MM.1S (cell line): ENCODE measurements at places on chromosomes 11 and 22.

DNA sequence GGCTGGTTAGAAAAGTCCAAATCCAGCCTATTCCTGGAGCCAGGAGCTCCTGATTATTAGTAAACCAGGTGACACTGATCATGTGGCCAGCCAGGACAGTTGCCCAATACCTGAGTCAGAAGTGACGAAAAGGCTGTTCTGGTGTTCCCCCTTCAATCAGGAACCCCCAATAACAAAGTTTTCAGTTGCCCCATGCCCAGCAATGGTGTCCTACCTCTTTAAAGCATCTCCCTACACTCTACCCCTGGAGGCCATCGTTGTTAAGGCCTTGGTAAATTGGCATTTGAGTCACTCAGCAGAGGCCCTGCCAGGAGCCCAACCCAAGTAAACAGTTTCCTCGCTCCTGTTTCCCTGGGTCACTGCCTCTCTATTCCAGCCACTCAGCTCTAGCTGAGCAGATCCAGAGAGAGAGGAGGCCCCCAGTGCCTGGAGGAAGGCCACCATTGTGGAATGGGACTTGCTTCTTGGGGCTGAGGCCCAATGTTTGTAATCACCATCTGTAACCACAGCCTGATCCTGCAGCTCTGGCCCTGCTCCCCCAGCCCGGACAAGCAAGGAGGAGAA lies 25.0 kb downstream of the ARHGAP1 start:
- DNase-seq: no peak

- no peak for DNase-seq
Measured at GRCh38 chr22:28425211-28425610, 254.4 kb downstream of the TTC28 start.

DNA sequence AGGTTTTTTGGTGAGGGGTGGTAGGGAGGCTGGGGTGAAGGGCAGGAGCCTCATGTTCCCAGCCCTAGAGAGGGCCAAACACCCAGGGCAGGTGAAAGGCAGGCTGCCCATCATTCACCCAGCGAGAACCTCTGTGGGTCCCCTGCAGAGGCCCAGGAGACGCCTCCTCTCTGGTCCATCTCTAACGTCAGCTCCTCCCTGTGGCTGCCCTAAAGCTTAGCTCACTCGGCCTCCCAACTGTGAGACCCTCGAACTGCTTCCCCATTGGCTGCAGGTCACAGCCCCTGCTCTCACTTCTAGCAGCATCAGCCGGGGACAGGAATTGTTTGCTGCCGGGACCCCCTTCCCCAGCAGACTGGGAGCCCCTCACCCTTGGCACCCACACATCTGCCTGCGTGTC lies 615 bp upstream of the NFAM1 start:
- DNase-seq: no peak

DNA sequence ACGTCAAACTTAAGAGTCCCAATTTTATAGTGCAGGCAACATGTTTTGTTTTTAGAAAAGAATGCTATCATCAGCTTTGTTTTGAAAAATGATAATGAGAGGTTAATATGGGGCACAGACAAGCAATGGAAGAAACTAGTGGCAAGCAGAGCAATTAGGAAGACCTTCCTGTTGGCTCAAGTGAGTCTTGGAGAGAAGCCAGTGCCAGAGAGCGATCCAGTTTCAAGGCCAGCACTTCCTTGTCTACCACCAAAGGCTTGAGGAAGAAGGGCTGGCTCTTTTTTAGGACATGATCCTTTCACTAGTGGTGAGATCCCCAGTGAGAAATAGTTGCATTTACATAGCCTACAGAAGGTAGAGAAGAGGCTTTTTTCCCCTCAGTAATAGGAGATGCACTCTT lies 1340.7 kb downstream of the LRRC4C start:
- no peak for DNase-seq

- no peak for DNase-seq
Measured at GRCh38 chr11:3700410-3700809, 29.2 kb upstream of the CHRNA10 start.

- DNase-seq: no peak
Measured at GRCh38 chr22:28397306-28397705, 282.3 kb downstream of the TTC28 start.

GRCh38 chr11:117913736-117914397 lies 15.3 kb downstream of the TMPRSS13 start:
- no peak for DNase-seq

- DNase-seq: no peak
Measured at GRCh38 chr22:35425971-35426800, 26.2 kb downstream of the MCM5 start.

DNA sequence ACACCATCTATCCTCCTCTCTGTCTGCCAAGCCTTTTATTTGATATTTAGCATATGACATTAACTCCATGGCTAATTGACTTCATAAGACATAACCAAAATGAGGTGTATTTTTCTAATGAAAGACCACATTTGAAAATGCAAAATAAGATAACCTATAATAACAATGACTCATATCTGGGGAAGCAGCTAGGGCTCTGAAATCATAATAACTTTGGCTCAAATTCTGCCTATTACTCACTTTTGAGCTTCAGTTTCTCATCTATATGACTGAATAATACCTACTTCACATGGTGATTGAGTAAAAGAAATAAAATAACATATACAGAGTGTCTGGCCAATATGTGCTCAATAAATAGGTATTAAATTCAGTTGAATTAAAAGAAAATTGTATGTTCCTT lies 1419.8 kb upstream of the TENM4 start:
- no peak for DNase-seq

DNA sequence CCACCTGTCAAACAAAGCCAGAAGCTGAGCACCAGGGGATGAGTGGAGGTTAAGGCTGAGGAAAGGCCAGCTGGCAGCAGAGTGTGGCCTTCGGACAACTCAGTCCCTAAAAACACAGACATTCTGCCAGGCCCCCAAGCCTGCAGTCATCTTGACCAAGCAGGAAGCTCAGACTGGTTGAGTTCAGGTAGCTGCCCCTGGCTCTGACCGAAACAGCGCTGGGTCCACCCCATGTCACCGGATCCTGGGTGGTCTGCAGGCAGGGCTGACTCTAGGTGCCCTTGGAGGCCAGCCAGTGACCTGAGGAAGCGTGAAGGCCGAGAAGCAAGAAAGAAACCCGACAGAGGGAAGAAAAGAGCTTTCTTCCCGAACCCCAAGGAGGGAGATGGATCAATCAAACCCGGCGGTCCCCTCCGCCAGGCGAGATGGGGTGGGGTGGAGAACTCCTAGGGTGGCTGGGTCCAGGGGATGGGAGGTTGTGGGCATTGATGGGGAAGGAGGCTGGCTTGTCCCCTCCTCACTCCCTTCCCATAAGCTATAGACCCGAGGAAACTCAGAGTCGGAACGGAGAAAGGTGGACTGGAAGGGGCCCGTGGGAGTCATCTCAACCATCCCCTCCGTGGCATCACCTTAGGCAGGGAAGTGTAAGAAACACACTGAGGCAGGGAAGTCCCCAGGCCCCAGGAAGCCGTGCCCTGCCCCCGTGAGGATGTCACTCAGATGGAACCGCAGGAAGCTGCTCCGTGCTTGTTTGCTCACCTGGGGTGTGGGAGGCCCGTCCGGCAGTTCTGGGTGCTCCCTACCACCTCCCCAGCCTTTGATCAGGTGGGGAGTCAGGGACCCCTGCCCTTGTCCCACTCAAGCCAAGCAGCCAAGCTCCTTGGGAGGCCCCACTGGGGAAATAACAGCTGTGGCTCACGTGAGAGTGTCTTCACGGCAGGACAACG lies 11.7 kb downstream of the CXCR5 start:
- no peak for DNase-seq

- no peak for DNase-seq
Measured at GRCh38 chr11:113839842-113840241, 35.5 kb downstream of the USP28 start.

DNA sequence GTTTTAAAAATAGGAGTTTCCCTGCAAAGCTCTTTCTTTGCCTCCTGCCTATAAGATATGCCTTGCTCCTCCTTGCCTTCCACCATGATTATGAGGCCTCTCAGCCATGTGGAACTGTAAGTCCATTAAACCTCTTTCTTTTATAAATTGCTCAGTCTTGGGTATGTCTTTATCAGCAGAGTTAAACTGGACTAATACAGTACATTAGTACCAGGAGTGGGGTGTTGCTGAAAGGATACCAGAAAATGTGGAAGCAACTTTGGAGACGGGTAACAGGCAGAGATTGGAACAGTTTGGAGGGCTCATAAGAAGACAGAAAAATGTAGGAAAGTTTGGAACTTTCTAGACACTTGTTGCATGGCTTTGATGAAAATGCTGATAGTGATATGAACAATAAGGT lies 709.9 kb downstream of the LUZP2 start:
- no peak for DNase-seq

GRCh38 chr11:1225386-1226225 lies 2.7 kb downstream of the MUC5B start:
- no peak for DNase-seq

GRCh38 chr11:33685082-33685481 lies 15.5 kb downstream of the C11orf91 start:
- DNase-seq: no peak

- no peak for DNase-seq
Measured at GRCh38 chr22:20153945-20154344, 3.1 kb upstream of the CCDC188 start.

GRCh38 chr11:93630037-93630436 lies 31.4 kb upstream of the CEP295 start:
- no peak for DNase-seq

DNA sequence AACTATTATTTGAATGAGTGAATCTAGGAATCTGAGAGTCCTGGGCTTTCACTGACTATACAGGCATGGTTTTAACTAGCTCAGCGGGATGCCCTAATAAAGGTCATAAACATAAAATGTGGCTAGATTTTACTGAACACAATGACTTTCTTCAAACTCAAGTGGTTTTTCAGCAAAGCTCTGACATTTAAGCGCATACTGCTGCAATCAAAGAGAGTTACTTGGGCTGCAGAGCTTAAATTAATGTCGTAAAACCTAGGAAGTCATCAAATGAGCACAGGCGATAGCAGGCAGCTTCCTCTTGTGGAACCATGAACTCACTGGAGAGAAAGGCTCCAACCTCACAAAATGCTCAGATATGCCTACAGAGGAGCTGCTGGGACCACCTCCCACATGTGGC lies 6.7 kb downstream of the CSNK2A3 start:
- no peak for DNase-seq

DNA sequence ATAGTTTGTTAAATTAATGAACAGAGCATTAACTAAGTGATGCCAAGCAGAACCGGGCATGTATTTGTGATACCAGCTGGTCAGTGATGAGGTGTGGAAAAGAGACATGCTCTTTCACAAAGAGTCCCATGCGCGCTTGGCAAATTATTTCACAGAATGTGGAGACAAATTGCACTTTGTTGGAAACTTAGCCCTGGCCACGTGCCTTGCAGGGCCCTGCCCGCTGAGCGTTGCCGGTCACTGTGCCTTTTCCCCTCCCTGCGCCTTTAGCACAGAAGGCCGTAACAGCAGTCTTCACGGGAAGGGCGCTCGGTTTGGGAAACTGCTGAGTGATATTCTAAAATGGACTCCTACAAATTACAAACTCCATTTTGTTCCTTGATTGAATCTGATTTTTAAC lies 235.9 kb downstream of the TBC1D22A start:
- no peak for DNase-seq

- no peak for DNase-seq
Measured at GRCh38 chr11:44408711-44409470, 99.0 kb upstream of the ALX4 start.
